ENCODE measurements at places on chromosomes 7 and 10. TPM values are rescaled to one million over a fixed set of nuclear protein-coding genes. Genes with fewer than 3 reads are reported as not detected.

- H3K4me1 ChIP-seq = peaks cover 25% of the 10 kb centered on the region
- no peak for DNase-seq
- H3K4me3 ChIP-seq = no peak overlapping the region
- no peaks in the 10 kb centered on the region for H3K36me3 ChIP-seq
- H3K27ac ChIP-seq = peak overlapping the region; percentile 47
These were observed 28.5 kb upstream of the SYPL1 start for GRCh38 chr7:106140406-106141173.

- no peak for DNase-seq
- H3K4me3 ChIP-seq = no peak overlapping the region
- no peaks in the 10 kb centered on the region for H3K4me1 ChIP-seq
- H3K27ac ChIP-seq = no peak overlapping the region
- peaks cover 11% of the 10 kb centered on the region for H3K27me3 ChIP-seq
- H3K36me3 ChIP-seq = no peaks in the 10 kb centered on the region
These were observed 51.7 kb downstream of the NRAP start for GRCh38 chr10:113612154-113612553.

DNA sequence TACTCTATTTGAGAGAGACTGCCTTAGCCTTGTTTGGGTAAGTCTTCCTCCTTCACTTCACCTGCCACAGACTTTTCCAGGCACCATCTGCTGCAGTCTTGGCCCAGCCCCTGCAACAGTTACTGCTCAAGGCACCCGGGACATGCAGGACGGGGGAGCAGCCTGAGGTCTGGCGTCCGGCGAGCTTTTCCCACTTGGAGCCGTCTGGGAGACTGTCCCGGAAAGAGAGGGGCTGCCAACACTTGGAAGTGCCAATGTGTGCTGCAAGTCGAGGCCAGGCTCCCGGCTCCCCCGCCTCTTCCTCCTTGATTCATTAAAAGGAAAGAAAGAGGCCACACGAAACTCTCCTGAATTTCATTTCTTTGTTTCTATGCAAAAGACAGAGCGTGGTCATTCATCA is 13.7 kb downstream of the HTRA1 start:
- H3K27me3 ChIP-seq = no peaks in the 10 kb centered on the region
- DNase-seq = no peak
- H3K4me3 ChIP-seq = no peak overlapping the region
- H3K27ac ChIP-seq = no peak overlapping the region
- H3K36me3 ChIP-seq = no peaks in the 10 kb centered on the region

BICC1 gene
- 13.0 TPM for total RNA-seq

NACAD gene
- 4.8 TPM for total RNA-seq

FAM25A gene
- not detected for total RNA-seq

DNA sequence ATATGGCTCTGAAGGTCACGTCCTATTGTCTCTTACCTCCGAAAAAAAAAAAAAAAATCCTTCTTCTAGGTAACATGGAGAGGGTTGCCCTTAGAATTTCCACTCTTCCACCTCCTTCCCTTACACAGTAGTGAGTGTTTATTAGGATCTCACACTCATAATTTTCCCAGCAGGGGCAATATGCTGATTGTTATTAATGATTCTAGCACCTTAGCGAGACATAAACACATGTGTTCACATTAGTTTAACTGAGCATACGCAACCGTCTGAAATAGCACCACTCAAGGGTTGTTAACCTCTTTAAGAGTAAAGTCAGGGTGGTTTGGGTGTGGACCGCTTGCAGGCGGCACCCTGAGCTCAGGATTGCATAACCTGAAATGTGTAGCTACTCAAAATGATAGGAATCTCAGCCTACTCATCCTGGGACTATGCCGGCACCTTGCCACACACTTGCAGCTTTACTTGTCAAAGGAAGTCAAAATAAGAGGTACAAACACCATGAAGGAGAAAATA is 52.2 kb downstream of the CPEB3 start:
- H3K27me3 ChIP-seq = no peaks in the 10 kb centered on the region
- no peaks in the 10 kb centered on the region for H3K36me3 ChIP-seq
- H3K27ac ChIP-seq = no peak overlapping the region
- H3K4me1 ChIP-seq = no peaks in the 10 kb centered on the region
- H3K4me3 ChIP-seq = no peak overlapping the region

ITPRID1 gene
- total RNA-seq = not detected

- H3K36me3 ChIP-seq = no peaks in the 10 kb centered on the region
- no peaks in the 10 kb centered on the region for H3K27me3 ChIP-seq
These were observed 37.4 kb upstream of the CALD1 start for GRCh38 chr7:134741907-134742635.

CASTOR2 gene
- total RNA-seq = 23.2 TPM

PGAM2 gene
- total RNA-seq = not detected

DNA sequence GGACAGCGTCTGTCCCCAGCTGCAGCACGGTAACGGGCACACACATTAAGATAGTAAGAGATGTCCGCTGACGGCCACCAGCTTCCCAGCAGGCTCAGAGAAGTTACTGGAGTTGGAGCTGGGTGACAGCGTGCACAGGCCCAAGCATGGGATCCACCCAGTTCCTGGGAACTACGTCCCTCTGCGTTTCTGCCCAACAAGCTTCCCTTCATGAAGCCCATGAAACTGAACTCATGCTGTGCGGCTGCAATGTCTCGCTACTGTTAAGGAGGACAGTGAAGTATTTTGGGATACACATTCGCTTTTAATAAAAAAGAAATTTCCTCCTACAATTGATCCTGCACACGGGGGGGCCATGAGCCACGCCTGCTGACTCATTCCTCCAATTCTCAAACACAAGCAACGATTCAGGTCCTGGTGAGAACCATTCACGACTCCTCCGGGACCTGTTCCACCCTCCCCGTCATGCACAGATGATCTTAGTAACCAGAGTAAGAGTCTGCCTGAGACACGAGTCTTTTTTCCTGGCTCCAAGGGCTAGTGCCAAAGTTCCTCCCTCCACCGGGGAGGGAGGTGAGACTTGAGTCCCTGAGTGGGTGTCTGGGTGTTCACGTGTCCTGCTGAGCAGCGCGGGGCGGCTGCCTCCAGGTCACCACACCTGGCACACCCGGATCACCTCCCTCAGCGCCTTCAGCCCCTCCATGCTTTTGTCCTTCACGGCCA is 2.6 kb downstream of the PSMG3 start:
- H3K4me1 ChIP-seq = no peaks in the 10 kb centered on the region
- no peak overlapping the region for H3K4me3 ChIP-seq
- no peaks in the 10 kb centered on the region for H3K27me3 ChIP-seq
- H3K36me3 ChIP-seq = no peaks in the 10 kb centered on the region
- H3K27ac ChIP-seq = no peak overlapping the region

- no peak overlapping the region for H3K27ac ChIP-seq
- DNase-seq = no peak
- no peaks in the 10 kb centered on the region for H3K4me1 ChIP-seq
- no peaks in the 10 kb centered on the region for H3K27me3 ChIP-seq
- no peak overlapping the region for H3K4me3 ChIP-seq
- H3K36me3 ChIP-seq = no peaks in the 10 kb centered on the region
These were observed 986.9 kb downstream of the TYW1 start for GRCh38 chr7:67983486-67983885.

PPP1R17 gene
- total RNA-seq = not detected

TAX1BP1 gene
- 79.6 TPM for total RNA-seq

ZCCHC24 gene
- 53.1 TPM for total RNA-seq

TLX1 gene
- total RNA-seq = not detected
